Tibial artery (tissue), 4 donors: ENCODE measurements at places on chromosomes 6 and 20.

DNA sequence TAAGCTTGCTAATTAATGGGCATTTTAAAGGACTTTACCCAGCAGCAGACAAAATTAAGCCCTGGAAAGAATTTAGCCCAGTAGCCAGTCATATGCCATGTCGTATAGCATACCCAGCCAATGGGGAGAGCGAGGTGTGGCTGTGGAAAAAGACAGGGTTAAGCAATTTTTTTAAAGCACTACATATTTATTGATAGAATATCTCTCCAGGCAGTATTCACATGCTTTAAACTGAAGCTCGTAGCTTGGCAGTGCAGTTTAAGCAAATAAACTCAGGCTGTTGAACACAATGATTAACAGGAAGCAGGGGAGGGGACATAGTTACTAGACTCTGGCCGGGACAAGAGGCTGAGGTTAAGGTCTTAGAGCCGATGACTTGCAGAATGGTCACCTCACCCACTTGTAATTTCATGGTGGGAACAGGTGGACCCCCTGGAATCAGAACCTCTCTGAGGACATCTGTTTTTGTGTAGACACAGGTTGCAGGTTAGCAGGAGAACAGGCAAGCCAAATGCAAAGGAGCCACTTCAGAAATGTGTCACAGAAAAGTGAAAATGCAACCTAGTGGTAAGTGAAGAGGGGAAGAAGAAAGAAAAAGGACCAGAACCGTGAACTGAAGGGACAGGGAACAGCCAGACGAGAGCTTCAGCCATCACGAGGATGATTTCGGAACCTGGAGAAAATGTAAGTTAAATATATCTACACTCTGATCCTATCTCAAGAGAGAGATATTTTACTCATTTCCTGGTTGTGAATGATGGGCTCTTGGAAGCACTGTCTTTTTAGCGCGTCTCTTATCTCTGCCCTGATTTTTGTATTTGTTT, 7.2 kb downstream of the GCNT2 start:
- DNase-seq, result no peak

DNA sequence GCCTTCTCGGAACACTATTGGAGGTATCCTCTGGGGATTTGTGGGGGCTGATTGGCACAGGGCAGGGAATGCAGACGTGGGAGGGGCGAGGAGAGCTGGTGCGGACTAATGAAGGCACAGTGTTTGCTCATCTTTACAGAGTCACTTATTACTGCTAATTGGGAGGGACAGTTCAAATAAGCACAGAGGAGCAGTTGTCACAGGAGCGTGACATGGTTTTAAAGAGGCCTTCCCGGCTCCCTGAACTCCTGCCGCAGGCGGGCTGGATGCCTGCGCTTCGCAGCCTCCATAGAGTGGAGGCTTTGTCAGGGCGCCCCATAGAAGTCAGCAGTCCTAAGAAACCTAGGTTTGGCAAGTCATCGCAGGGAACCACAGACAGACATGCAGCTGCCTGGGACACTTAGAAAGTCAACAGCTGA, 149.6 kb downstream of the LINC00237 start:
- no peak for DNase-seq

DNA sequence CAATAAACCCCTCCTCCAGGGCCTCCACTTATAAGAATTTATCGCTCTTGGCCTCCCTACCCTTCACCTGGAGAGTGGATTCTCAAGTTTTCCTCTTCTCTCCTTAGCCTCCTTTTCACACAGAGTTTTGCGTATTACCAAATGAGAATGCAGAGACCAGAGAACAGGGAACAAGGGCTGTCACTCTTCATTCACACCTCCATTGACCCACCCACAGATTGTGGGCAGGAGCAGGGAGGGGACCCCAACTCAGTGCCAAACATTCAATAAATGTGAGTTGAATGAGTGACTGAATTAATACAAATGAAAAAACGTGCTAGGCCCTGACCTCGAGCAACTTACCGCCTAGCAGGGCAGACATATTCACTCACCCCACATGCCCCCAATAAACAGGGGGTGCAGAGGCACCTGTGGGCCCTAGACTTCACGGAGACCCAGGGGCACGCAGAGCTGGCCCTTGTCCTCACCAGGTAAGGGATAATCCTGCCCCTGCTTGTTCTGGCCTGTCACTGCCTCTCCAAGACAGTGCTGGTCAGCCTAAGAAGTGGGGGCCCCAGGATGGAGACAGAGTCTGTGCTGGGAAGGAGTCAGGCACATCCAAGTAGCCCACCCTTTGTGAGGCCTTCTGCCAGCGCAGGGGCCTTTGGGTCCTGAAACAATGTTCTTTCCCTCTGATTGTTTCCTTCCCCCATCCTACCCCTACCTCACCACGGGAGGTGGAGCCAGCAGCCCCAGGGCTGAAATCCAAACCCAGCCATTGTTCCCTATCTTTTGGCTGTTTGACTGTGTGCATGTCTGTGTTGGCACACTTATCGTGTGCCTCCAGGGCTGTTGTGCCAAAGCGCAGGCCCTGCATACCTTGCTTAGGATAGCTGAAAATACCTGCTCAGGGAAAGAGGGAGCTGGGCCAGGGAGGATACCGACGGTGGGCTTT, 8.4 kb upstream of the TJAP1 start:
- no peak for DNase-seq

DNA sequence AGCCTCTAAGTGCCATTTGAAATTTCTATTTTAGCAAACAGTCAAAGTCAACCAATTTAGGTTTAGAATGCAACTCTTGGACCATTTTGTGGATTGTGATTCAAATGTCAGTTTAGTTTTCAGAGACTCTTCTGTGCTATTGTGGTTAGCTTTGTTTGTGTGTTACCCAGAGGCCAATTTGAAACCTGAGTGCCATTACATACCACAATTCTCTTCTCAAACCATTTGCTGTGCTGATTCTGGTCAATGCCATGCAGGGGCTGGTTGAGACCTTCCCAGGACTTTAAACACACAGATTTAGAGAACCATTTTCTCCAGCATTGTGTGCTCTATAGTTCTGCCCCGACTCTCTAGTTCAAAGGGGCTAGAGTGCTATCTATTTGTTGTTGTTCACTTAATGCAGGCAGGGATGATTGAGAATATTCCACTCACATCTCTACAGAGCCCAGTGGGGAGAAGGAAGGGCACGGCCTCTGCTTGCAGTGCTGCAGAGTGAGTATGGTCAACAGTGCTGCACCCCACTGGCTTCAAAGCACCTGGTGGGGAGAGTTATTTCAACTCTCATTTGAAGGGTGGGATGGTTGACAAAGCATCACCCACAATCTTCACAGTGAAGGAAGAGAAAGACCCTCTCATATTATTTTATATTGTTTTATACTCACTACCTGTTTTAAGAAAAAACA, 738.2 kb downstream of the COL12A1 start:
- DNase-seq, result no peak

DNA sequence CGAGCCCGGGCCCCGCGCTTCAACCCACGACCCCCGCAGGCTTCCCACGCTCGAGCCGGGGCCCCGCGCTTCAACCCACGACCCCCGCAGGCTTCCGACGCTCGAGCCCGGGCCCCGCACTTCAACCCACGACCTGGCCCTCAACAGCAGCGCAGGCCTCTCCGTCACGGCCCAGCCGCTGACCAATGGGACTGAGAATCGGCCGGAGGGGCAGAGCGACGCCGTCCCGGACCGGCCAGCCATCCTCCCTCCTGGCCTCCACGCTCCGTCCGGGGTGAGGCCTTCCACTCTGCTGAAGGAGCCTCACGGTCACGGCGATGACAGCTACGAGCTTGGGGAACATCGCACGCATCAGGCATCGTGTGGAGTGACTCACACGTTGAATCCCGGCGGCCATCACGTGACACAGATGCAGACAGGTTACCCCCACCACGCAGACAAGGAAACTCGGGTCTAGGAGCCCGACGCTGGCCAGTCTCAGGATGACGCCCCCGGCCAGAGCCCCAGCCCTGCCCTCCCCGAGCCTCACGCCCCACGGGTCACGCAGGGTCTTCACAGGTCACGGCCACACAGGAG, 6.1 kb downstream of the KCNQ2 start:
- DNase-seq, result no peak

- no peak for DNase-seq
These were observed 21.2 kb upstream of the BHLHE23 start for GRCh38 chr20:63027922-63028389.

GRCh38 chr20:8095648-8096572, 36.2 kb upstream of the PLCB1 start:
- no peak for DNase-seq

DNA sequence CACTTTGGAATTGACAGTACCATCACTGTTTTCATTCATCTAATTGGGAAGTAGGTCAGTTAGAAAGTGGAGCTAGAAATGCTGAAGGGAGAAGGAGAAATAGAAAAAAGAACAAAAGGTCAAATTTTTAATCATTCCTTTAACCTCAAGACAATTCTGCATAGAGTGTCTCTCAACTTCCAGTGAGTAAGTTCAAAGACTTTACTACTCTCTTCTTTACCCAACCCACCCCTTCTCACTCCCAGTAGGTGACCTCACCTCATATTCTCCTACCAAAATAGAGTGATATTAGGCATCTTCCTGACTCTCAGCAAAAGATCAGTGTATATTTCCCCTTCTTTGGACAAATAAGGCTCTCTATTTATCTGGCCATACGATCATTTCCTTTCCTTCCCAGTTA, 340.0 kb upstream of the JAG1 start:
- no peak for DNase-seq

- peak; percentile 32 for DNase-seq
These were observed 14.7 kb downstream of the UQCC2 start for GRCh38 chr6:33696548-33697518.

- no peak for DNase-seq
These were observed 41.2 kb downstream of the SLC35D3 start for GRCh38 chr6:136963259-136963658.

DNA sequence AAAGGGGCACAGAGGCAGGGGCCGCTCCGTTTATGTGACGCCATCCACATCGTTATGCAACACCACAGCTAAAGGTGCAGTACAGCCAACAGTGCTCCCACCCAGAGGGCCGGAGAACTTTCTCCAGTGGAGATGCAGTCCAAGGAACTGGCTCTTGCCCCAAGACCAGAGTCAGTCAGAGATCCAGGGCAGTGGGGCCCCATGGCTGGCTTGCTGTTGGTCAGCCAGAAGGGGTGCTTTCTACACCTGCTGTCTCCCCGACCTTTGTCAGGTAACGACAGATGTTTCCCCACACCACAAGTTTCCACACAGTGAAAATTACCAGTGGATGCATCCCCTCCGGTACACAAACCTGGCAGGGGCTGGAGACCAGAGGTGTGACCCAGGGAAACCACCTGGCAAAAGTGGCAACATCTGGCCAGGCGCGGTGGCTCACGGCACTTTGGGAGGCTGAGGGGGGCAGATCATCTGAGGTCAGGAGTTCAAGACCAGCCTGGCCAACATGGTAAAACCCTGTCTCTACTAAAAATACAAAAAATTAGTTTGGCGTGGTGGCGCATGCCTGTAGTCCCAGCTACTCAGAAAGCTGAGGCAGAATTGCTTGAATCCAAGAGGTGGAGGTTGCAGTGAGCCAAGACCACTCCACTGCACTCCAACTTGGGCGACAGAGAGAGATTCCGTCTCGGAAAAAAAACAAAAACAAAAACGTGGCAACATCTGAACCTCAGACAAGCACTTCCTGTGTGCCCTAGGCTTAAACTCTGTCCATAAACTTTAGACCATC, 34.9 kb downstream of the UBE2V1 start:
- DNase-seq, result no peak

GRCh38 chr20:3681352-3681930, 369 bp downstream of the ADAM33 start:
- DNase-seq, result no peak

DNA sequence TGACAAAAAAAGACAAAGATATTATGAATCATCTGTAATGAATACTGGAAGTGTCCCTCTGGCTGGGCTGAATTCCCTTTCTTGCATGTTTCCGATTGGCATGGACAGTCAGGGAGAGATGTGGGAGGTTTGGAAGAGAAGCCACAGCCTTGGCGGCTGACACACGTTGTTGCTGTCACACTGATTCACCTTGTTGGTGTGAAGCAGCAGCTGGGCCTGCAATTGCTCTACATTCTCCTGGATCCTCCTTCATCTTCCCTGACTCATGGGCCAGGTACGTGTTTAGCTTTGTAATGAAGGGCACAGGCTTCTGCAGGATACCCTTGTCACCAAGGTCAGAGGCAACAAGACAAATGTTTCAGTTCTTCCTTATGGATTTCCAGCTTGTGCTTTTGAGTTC, 13.4 kb upstream of the SMIM8 start:
- DNase-seq, result no peak

GRCh38 chr6:9515633-9516606, 899.0 kb downstream of the TFAP2A start:
- DNase-seq, result no peak
